ENCODE measurements at places on chromosomes 5 and 9.
A peak's percentile ranks its signal among the peaks of the same experiment; 100 is the strongest.

DNA sequence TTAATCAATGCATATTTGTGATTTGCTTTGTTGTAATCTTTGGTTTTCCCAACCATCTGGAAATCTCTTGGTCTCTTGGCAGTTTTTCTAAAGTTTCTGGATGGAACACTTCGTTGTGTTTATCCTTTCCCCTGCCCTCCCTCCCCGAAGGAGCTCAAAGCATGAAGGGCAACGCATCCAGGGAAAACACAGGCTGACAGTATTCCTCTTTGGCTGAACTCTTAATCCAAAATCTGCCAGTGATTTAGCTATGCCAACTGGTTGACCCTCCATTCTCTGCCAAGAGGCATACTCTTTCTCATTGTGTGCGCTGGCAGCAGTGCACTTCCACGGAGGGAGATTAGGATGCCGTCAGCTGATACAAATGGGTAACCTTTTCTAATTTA lies 20.5 kb downstream of the ZBTB34 start:
- no peak for DNase-seq

- no peak for DNase-seq
Observed at GRCh38 chr9:91191411-91192380, 170.0 kb downstream of the AUH start.

- DNase-seq: no peak
Observed at GRCh38 chr9:84266087-84266561, 74.4 kb downstream of the SLC28A3 start.

- DNase-seq: no peak
Observed at GRCh38 chr5:123718238-123718637, 206.3 kb downstream of the CSNK1G3 start.

GRCh38 chr5:112895682-112896081 lies 26.3 kb downstream of the REEP5 start:
- no peak for DNase-seq

DNA sequence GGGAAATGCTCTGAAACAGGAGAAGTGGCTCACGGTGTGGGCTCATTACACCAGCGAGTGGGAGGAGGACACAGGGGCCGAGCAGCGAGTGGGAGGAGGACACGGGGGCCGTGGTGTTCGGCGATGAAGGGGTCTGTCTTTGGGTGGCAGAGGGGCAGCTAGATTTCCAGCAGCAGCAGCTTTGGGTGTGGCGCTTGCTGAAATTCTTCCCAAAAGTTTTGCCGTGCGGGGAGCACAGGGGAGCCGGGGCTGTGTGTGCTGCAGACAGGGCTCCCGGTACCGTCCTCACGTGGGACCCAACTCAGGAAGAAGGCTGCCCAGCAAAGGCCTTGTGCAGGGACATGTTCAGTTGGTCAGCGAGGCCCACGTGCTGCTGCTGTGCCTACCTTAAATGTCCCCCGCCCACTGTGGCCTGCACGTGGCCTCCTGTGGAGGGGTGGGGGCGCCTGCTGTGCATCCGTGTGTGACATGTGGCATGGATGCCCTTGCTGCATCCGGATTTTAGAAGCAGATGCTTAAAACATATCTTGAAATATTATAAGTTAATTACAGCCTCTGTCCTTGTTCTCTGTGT lies 124.3 kb upstream of the CACNA1B start:
- DNase-seq: no peak

GRCh38 chr5:141343242-141343952 lies at the start of gene PCDHGA3:
TSS of gene PCDHGA3 (plus strand) at chr5:141343829. CDS start at chr5:141344034, 205 bp downstream.
- peak; percentile 69 for DNase-seq

DNA sequence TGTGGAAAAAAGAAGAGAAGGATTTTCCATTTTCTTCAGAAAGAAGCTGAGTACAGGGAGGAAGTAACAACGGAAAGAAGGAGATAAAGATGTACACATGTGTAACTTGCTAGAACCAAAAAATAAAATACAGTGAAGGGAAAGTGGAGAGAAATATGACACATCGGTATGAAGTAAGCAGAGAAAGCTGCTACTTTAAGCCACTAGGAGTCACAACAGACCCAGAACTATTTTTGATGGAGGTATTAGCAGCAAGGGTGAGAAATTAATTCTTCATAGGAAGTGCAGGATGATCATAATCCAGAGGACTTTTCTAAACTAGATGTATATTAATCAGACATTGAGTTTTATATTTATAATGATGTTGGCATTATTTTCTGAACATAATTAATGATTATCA lies 88.5 kb downstream of the FAM174A start:
- DNase-seq: peak; percentile 21

DNA sequence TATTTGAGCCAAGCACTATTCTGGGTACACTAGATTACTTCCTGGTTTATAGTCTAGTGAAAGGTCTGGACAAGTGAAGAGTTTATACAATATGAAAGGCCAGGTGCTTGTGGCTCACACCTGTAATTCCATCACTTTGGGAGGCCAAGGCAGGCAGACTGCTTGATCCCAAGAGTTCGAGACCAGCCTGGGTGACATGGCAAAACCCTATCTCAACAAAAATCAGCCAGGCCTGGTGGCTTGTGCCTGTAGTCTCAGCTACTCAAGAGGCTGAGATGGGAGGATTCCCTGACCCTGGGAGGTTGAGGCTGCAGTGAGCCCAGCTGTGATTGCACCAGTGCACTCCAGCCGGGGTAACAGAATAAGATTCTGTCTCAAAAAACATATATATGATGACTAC lies 9.5 kb upstream of the TXNDC15 start:
- DNase-seq: no peak

- DNase-seq: no peak
Observed at GRCh38 chr5:14260637-14261036, 117.5 kb downstream of the TRIO start.

- peak; percentile 24 for DNase-seq
Observed at GRCh38 chr5:112064956-112065355, 308.0 kb upstream of the NREP start.

DNA sequence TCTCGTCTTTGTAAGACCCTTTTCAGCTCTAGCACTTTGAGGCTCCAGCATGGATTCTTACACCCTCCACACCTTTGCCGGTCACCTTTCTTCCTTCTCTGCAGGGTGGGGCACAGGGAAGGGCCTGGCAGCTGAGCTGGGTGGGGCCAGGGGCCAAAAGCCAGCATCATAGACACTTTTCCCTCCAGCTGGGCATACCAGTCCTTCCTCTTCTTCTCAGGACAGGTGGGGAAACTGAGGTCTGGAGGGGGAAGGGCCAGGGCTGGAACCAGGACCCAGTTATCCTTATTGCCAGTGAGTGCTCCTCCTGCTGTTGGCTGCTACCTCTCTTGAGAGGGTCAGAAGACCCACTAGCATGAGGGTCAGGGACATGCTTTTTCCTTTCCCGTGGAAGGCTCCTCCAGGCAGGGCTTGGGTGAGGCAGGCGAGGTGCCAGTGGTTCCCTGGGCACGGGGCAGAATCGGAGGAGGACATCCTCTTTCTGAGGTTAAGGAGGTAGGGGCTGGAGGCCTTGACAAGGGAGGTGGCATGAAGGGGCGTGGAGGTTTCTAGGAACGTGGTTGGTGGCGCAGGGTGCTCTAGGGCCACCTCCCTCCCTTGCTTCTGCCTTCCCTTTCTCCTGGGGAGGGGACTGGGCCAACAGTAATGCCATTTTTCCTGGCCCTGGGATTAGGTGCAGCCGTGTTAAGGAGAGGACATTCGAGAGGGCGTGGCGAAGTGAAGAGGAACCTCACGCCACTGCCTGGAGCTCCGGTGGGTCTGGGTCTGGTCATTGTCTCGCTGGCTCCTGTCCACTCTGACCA lies at the start of gene NDST1:
NDST1 (plus strand) TSS at position 658 of the 803 bp plus-strand sequence. CDS start 13,124 bp downstream, outside the sequence.
- DNase-seq: no peak

DNA sequence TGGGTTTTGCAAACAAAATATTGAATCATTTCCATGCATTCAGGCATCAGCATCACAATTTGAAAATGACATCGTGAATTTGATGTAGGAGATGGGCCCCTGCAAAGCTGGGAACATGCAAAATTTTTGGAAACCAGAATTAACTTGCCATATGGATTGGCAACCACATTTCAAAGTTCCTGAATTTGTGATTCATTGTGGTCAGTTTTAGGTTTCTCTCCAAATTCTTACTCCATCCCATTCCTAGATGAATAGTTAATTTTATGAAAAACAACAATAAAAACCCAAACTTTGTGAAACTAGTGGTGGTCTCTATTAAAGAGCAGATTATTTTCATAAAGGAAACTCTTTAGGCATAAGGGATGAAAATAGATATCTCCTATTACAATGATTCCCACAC lies 107.8 kb upstream of the SLIT3 start:
- no peak for DNase-seq

- no peak for DNase-seq
Observed at GRCh38 chr9:135819905-135820304, 87.4 kb downstream of the CAMSAP1 start.

DNA sequence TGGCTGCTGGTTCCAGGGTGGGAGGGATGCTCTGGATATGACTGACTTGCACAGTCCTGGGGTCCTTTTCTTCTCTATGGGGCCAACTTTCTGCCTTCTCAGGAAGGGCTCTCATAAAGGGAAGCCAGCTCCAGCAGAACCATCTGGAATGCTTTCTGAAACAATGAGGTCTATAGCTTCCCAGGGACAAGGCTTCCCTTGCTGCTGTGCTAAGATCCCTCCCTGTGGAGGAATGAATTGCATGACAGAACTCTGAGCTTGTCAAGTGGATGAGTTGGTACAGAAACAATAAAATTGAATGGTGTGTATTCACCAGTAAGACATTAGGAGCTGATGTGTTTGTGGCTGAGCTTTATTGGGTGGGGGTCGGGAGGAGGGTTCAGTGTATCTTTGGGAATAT lies 19.8 kb downstream of the CKMT2 start:
- no peak for DNase-seq

GRCh38 chr5:149747141-149747832 lies 17.2 kb downstream of the PPARGC1B start:
- DNase-seq: no peak

GRCh38 chr9:129170229-129170628 lies 7.8 kb downstream of the IER5L start:
- no peak for DNase-seq

- no peak for DNase-seq
Observed at GRCh38 chr5:39121315-39121714, 47.1 kb upstream of the RICTOR start.

DNA sequence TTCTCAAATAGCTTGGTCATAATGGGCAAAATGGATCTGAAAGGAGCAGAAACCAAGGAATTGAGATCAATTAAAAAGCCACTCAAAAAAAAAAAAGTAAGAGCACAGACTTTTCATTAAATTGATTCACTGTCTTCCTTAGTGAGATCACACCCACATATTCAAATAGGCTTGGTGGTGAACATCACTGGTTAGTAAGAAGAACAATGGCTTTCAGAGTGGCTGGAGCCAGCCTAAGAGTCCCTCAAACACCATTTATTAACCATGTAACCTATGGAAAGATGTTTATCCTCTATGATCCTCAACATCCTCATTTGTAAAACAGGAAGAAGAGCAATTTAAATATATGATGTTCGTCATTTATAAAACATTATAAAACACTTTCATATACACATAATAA lies 12.4 kb downstream of the CCDC112 start:
- DNase-seq: no peak

GRCh38 chr5:64339769-64340168 lies 166.0 kb upstream of the RGS7BP start:
- DNase-seq: no peak

DNA sequence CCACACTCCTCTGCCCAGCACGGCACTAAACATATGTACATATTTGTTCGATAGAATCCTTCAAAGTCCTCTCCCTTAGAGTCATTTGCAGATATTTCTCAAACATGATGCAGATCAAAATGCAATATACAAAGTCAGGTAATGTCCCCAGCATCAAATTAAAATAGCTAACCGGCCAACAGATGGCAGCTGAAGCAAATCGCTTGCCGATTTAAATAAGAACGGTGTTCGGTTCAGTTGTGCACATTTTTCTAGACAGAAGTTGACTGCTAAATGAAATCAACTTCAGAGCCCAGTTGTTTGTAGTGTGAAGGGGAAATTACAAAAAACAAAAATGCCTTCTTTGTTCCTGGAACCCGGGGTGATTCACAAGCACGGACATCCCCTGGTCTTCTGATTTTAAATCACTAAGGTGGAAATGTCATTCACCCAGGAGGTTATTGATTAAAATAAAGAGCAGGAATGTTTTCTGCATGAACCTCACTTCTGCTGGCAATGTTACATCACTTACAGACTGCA lies 219.2 kb downstream of the EBF1 start:
- peak; percentile 18 for DNase-seq

DNA sequence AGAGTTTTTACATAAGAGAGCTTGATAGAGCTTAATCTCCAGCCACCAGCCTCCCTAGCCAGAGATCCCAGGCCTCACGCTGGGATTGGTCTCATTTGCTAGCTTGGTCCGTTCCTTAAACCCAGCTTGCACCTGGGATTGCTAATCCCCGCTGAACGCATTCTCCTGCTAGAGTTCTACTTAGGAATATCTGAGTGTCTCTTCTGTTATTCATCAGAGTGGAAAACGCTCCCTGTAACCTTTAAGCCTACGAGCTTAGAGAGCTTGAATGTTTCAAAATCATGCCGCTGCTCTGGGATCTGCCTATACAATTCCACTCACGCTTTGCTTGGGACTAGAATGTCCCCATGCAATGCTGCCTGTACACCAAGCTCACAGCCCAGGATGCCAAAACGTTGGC lies 201.8 kb downstream of the NSG2 start:
- no peak for DNase-seq

DNA sequence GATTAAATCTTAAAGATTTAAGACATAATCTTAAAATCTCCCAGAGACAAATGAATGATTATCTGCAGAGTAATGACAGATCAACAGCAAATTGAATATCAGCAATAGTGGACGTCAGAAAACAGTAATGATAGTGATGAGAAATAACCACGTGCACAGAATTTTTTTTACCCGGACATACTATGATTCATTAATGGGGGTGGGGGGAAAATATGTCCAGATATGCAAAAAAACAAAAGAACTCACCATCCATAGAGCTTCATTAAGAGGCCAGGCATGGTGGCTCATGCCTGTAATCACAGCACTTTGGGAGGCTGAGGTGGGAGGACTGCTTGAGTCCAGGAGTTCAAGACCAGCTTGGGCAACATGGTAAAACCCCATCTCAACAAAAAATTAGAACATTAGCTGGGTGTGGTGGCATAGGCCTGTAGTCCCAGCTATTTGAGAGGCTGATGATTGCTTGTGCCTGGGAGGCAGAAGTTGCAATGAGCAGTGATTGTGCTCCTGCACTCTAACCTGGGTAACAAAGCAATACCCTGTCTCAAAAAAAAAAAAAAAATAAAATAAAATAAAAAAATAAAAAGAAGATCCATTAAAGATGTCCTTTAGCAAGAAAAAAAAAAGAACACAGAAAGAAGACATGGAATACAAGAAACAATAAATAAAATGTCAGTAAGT lies 30.9 kb upstream of the SHOC1 start:
- DNase-seq: no peak

DNA sequence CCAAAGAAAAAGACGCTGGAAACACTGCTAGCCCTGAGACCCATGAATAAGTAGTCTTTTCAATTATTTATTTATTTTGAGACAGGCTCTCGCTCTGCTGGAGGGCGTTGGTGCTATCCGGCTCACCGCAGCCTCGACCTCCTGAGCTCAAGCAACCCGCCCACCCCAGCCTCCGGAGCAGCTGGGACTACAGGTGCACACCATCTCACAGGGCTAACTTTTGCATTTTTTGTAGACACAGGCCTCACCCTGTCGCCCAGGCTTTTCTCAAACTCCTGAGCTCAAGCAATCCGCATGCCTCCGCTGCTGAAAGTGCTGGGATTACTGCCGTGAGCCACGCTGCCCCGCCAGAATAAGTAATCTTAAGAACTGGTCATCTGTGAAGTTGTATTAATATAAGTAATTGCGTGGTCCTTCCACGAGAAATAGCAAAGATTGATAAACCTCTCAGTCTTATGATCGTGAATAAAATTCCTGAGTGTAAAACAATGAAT lies 1.6 kb downstream of the ANXA2R start:
- DNase-seq: no peak

GRCh38 chr5:10507575-10508096 lies 56.2 kb upstream of the ANKRD33B start:
- DNase-seq: no peak

GRCh38 chr5:16934123-16934522 lies 2.0 kb downstream of the MYO10 start:
- peak; percentile 77 for DNase-seq
